ENCODE measurements at places on chromosomes 12 and 14. TPM values are rescaled to one million over a fixed set of nuclear protein-coding genes. Genes with fewer than 3 reads are reported as not detected.

FAM222A gene
- 1.2 TPM for total RNA-seq

NKX2-8 gene
- not detected for total RNA-seq

TMEM63C gene
- 11.3 TPM for total RNA-seq

GRCh38 chr14:104509673-104510072 lies 69.9 kb upstream of the C14orf180 start:
- no peaks in the 10 kb centered on the region for H3K36me3 ChIP-seq
- H3K27me3 ChIP-seq = no peaks in the 10 kb centered on the region
- H3K4me3 ChIP-seq = no peak overlapping the region
- no peaks in the 10 kb centered on the region for H3K4me1 ChIP-seq
- no peak overlapping the region for H3K27ac ChIP-seq

GRCh38 chr12:106753526-106753925 lies 21.0 kb upstream of the RIC8B start:
- no peaks in the 10 kb centered on the region for H3K27me3 ChIP-seq
- H3K27ac ChIP-seq = no peak overlapping the region
- no peak for DNase-seq
- H3K4me3 ChIP-seq = no peak overlapping the region

GRCh38 chr12:57085999-57086492 lies 2.9 kb upstream of the NAB2 start:
- peak; percentile 44 for DNase-seq
- peaks cover 26% of the 10 kb centered on the region for H3K4me1 ChIP-seq
- H3K36me3 ChIP-seq = no peaks in the 10 kb centered on the region
- H3K27ac ChIP-seq = peak overlapping the region; percentile 97
- peak overlapping the region; percentile 83 for H3K4me3 ChIP-seq
- H3K27me3 ChIP-seq = no peaks in the 10 kb centered on the region

- no peak overlapping the region for H3K27ac ChIP-seq
- no peaks in the 10 kb centered on the region for H3K36me3 ChIP-seq
- no peak overlapping the region for H3K4me3 ChIP-seq
- no peaks in the 10 kb centered on the region for H3K27me3 ChIP-seq
Measured at GRCh38 chr14:75857199-75857598, 124.6 kb downstream of the TGFB3 start.

Measured in astrocyte (in vitro differentiated cells and primary cell).